ENCODE measurements at places on chromosomes 6 and 20.

DNA sequence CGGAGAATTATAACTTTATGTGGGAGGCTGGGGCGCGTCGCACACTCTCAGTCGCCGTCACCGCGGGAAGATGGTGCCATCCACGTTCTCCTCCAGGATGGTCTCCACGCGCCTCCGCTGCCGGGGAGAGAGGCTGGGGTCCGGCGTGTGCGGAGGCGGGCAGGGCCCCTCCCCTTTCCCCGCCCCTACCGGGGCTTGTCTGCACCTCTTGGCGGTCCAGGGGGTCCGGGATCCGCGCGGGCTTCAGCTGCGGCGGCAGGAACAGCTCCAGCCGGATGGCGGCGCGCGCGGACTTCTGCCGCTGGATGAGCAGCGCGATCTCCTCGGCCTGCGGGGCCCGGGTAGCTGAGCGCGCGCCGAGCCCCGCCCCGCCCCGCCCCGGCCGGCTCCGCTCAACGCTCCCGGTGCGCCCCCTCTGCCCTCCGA lies 807 bp downstream of the LKAAEAR1 start:
- peak; percentile 88 for DNase-seq

DNA sequence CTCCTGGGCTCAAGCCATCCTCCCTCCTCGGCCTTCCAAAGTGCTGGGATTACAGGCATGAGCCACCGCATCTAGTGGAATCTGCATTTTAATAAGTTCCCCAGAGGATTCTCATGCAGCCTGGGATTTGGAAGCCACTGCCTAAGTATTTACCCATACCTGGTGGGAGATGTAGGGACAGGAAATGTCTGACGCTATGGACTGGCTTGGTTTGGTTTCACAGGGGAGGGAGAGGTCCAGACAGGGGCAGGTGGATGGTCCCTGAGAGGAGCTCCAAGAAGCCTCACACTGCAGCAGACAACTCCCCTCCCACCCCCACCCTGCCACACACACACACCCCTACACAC lies 4.4 kb downstream of the VSTM2L start:
- no peak for DNase-seq

GRCh38 chr20:4017051-4017712 lies 1.8 kb upstream of the RNF24 start:
- no peak for DNase-seq

- no peak for DNase-seq
These were observed 106.1 kb downstream of the TNFAIP3 start for GRCh38 chr6:137973201-137973600.

- DNase-seq = no peak
These were observed 44.6 kb upstream of the ASCC3 start for GRCh38 chr6:100925749-100926148.

- no peak for DNase-seq
These were observed 6.0 kb downstream of the FUCA2 start for GRCh38 chr6:143505537-143505936.

DNA sequence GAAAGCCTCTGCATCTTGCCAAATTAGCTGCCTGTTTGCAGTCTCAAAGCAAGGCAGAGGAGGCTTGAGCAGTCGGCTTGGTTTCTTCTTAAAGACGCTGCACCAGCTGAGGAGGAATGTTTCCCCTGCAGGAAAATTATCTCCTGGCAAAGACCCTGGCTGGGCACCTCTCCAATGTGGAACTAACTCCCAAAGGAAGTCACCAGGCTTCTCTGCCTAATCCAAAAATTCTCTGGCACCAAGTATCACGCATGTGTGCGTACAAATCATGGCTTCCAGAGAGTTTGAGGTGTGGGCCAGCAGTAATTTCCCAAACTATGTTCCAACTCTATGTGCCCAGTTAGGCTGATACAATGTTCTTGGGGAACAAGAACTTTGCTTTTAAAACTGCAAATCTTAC lies 176.2 kb downstream of the KIF16B start:
- peak; percentile 71 for DNase-seq

DNA sequence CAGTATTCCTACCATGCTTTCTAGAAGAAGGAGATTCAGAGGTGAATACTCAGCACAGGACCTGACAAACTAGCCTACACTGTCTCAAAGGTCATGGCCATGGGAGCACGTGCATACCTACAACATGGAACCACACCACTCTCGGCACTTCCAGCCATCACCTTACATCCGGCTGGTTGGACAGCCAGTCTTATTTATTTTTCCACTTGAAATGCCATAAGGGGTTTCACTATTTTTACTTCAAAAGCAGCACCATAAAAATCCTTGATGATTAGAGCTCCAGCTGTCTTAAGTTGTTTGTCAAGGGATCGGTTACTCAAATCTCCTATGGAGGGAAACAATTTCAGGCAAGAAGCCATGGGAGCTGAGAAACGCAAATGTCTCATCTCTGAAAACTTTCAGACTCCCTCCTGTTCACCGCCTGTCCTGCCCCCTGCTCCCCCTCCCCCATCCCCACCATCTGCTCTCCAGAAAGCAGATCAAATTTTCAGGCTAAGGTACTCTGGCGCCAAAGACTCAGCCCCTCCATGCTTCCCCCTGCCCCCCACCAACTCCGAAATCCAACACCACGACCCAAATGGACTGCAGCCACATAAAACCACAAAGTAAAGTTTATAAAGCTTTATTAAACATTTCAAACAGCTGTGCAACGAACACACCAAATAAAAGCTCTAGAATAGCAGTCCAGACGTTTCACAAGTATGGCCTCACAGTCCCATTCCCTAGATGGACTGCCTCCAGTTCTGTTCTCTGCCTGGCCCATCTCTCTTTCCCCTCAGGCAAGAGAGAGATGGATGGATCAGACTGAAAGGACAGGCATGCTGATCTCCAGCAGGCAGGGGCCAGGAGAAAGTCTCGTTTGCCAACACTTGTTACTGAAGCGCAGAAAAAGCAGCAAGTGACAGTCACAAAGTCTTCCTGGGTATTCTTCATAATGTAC lies 4.0 kb upstream of the NNAT start:
- no peak for DNase-seq

DNA sequence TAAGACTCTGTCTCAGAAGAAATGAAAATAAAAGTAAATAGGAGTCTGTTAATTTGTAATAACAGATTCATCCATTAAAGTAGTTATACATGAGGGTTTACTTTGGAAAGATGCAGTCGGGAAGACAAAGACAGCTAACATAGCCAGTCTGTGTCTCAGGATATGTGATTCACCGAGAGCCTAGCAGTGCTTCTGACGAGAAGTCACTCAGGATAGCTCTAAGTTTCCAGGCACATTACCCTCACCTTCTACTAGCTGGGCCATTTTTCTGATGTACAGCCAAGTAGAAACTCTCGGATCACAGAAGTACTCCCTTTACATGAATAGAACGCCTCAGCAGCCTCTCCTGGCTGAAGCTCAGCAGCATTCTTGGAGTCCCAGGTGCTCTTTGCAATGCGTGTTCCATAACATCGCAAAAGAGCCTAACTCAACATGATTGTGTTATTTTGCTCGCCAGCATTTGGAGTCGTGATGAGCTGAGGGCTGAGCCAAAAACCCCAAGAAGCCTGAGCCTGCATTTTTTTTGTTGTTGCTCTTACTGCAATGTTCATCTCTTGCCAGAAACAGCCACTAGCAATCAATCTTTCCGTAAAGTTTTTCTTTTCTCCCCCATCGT lies 22.4 kb upstream of the TASP1 start:
- no peak for DNase-seq

- no peak for DNase-seq
These were observed 34.9 kb upstream of the MAN1A1 start for GRCh38 chr6:119384444-119384843.

DNA sequence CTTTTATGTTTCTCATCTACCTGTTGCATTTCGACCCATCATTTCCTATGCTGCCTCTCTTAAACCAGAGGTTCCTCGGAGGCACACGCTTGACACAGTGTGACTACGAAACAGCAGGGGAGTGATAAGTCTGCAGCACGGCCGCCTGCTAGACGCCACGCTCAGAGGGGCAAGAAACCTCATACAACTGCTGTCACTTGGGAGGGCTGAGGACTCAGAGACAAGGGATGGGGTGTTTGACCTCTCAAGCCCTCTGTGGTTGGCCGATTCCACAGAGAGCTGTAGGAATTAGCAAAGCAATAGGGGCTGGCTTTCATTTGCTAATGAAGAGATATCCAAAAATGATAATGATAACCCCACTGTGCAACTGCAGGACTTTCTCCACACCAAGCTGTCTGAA lies 372.5 kb downstream of the ZFAND3 start:
- no peak for DNase-seq

- DNase-seq = no peak
These were observed 214.3 kb upstream of the CDYL start for GRCh38 chr6:4561773-4562400.

- DNase-seq = no peak
These were observed 33.7 kb downstream of the CYP24A1 start for GRCh38 chr20:54140067-54140466.

DNA sequence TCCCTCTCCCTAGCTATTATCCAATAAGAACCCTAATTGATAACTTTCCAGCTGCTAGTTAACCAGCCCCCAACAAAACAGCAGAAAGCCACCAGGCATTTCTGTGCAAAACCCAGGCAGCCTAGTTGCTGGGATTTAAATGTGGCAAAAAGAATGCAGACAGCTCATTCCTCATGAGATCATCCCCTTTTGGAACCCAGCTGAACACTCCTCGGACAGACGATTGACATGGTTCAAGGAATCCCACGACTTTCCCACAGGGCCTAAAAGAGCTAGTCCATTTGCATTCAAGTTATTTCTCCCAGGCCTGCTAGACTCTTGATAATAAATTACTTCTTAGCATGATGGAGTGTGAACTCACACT lies 24.0 kb downstream of the JAG1 start:
- no peak for DNase-seq

DNA sequence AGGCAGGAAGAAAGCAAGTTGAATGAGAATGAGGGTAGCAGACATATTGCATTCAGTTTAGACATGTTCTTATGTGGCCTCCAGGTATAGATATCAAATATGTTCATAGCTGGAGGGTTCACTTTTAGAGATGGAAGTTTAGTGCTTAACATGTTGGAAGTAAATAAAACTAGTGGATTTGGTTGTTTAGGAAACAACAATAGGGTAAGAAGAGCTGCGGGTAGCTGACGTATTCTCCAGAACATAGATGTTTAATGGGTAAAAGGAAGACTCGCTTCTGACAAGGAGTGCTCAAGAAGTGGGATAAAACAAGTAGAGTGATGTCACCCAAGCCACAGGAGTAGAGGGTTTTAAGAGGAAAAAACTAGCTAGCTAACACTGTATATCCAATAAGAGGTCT lies 128.4 kb upstream of the COL21A1 start:
- DNase-seq = no peak

DNA sequence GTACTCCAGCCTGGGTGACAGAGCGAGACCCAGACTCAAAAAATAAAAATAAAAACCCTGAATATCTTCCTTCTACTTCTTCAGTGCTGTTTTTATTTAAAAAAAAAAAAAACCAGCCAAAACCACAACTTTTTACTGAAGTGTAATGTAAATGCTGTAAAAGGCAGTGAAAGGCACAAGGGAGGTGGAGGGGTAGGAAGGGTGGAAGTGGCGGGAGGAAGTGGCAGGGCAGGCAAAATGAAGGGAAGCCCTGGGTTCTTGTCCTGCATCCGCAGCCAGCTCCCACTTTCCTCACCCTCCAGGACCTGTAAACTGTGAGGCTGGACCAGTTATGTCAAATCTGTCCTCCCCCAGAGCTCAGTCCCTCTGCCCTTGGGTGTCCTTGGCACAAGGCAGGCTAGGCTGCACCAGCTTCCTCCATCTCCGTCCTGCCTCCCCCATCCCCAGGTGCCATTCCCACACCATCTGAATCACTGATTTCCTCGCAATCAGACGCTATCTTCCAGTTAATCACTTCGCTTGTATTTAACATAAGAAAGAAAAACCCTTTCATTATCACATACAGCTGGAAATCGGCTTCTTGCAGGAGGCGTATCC lies 13.7 kb upstream of the PANK2 start:
- DNase-seq = no peak

DNA sequence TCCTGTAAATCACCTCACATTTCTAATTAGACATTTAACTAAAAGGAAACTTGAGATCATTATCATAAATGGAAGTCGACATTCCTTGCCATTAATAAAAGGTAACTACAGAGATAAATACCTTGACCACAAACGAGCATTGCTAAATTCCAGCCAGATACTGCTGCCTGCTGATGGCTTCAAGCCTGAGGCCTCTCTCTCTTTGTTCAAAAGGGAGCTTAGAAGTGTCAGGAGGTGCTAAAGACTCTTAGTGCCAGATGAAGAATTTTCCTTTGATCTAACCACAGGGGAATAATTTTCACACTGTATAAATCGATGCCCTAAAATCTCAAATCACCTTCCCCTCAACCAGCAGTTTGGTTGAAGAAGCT lies 248.2 kb upstream of the PMEPA1 start:
- DNase-seq = no peak

- no peak for DNase-seq
These were observed 32.1 kb downstream of the PSMG4 start for GRCh38 chr6:3290931-3291211.

DNA sequence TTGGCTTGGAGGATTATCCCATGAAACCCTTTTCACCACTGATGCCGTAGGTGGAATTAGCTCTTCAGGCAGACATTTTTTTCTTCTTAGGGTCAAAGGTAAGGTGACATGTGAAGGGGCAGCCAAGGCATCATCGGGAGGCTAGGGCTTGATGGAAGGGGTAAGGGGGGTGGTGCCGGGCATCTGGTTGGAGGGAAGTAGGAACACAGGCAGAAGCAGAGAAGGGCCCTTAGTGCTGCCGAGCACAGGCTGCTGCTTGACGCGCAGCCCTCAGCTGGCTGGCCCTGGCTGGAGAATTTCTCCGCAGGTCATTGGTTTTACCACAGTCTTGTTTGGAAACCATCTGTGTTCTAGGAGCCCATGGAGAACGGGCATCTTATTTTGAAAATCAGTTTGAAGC lies 54.7 kb downstream of the TRAF3IP2 start:
- no peak for DNase-seq

- peak; percentile 38 for DNase-seq
These were observed 122.6 kb upstream of the IFNGR1 start for GRCh38 chr6:137341681-137342195.

- DNase-seq = no peak
These were observed 432.3 kb downstream of the DHX35 start for GRCh38 chr20:39394461-39394860.

- no peak for DNase-seq
These were observed 355 bp upstream of the BMP2 start for GRCh38 chr20:6767126-6767535.

DNA sequence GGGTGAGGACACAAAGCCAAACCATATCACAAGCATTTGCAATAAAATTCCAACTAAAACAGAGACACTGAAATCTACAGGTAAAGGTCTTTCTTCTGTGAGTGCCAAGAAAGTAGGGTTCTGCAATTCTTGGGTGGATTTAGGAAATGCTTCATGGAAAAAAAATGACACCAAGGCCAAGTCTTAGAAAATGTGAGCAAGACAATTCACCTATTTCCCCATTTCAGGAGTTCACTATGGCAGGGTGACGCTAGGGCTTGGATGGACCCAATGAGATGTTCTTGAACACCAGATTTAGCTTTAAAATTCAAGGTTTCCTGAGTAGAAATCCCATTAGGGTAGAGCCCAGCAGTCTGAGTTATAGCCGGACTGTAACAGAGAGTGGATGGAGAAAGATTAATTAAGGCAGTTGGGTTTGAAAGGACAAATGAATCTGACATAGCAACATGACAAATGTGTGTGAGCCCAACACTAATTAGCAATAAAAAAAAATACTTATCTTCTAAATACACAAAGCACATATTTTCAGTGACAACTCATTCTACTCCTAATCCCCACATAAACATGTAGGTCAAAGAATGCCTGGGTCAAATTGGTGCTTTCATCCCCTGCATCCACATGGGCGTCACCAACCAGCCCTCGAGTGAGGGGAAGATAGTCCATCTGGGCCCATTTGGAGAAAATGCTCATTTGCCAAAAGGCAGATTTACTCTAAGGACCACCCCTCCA lies 180.4 kb upstream of the JARID2 start:
- no peak for DNase-seq
